IMR-90 (cell line): ENCODE measurements at places on chromosomes 2 and 18. TPM values are rescaled to one million over a fixed set of nuclear protein-coding genes. Genes with fewer than 3 reads are reported as not detected.

ELOA2 gene
- not detected in 2 replicates for total RNA-seq

CD28 gene
- total RNA-seq: not detected in 2 replicates

LYG2 gene
- total RNA-seq: not detected in 2 replicates

ACADL gene
- total RNA-seq: not detected in 2 replicates

MXD1 gene
- 2.0 and 3.1 TPM in 2 replicates for total RNA-seq

HJURP gene
- total RNA-seq: 22.6 and 24.2 TPM in 2 replicates

SPDYA gene
- not detected in 2 replicates for total RNA-seq

CNTNAP5 gene
- total RNA-seq: not detected in 2 replicates

REG1A gene
- not detected in 2 replicates for total RNA-seq
